CD8-positive, alpha-beta memory T cell (primary cell): ENCODE measurements at places on chromosomes 12 and 14. TPM values are rescaled to one million over a fixed set of nuclear protein-coding genes. Genes with fewer than 3 reads are reported as not detected.

GRCh38 chr14:33702293-33702692 lies 248.6 kb downstream of the EGLN3 start:
- no peaks in the 10 kb centered on the region for H3K4me1 ChIP-seq
- DNase-seq, result no peak
- H3K27ac ChIP-seq, result no peak overlapping the region
- H3K27me3 ChIP-seq, result no peaks in the 10 kb centered on the region
- H3K4me3 ChIP-seq, result no peak overlapping the region
- H3K36me3 ChIP-seq, result no peaks in the 10 kb centered on the region

GRCh38 chr14:54349713-54350112 lies 47.1 kb upstream of the CDKN3 start:
- no peak overlapping the region for H3K27ac ChIP-seq
- DNase-seq, result no peak
- no peaks in the 10 kb centered on the region for H3K27me3 ChIP-seq
- no peaks in the 10 kb centered on the region for H3K4me1 ChIP-seq
- H3K4me3 ChIP-seq, result no peak overlapping the region

DNA sequence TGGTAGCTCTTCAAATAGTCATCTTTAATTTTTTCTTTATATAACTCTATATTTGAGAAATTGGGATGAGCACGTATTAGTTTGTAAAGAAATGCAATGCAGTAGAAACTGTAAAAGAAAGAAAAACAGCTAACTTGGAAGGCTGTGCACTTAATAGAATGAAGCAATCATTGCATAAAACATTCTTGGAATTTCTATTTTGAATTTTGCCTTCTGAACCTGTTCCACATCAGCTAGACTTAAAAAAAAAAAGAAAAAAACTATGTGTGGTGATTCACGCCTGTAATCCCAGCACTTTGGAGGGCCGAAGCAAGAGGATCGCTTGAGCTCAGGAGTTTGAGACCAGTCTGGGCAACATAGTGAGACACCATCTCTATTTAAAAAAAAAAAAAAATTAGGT lies 29.4 kb downstream of the SCN8A start:
- DNase-seq, result no peak
- no peak overlapping the region for H3K27ac ChIP-seq
- no peaks in the 10 kb centered on the region for H3K4me1 ChIP-seq
- H3K36me3 ChIP-seq, result no peaks in the 10 kb centered on the region
- H3K27me3 ChIP-seq, result no peaks in the 10 kb centered on the region

GYS2 gene
- total RNA-seq, result not detected

DNA sequence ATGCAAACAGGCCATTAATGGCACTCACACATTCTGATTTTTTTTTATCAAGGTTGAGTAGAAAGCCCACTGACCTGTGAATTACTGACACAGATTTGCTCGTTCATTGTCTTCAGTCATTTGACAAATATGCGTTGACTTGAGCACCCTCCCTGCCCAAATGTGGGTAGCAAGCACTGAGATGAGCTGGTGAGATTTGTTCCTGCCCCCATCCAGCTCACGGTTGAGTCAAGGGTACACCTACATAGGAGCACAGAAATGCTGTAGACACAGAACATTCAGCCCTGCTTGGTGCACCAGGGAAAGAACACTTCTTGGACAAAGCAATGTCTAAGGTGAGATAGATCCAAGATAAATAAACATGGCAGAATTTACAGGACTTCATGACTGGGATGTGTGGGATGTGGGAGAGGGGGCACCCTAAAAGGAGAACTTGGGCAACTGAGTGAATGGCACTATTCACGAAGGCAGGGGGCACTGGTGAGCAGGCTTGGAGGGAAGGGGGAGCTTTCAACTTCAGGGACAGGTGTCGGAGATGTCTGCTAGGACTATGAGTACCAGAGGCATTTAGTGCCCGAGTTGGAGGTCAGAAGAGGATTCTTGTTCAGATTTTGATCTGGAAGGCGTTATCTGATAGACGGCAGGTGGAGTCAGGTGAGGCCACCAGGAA lies 213.4 kb downstream of the VRK1 start:
- DNase-seq, result no peak
- no peaks in the 10 kb centered on the region for H3K27me3 ChIP-seq
- no peaks in the 10 kb centered on the region for H3K36me3 ChIP-seq

TRMT5 gene
- 18.1 TPM for total RNA-seq

- peaks cover 11% of the 10 kb centered on the region for H3K36me3 ChIP-seq
- no peak overlapping the region for H3K4me3 ChIP-seq
- no peaks in the 10 kb centered on the region for H3K4me1 ChIP-seq
These were observed 48.7 kb upstream of the ATF1 start for GRCh38 chr12:50715174-50715573.

NTS gene
- not detected for total RNA-seq

- H3K4me3 ChIP-seq, result no peak overlapping the region
- H3K4me1 ChIP-seq, result peaks cover 7% of the 10 kb centered on the region
- no peaks in the 10 kb centered on the region for H3K27me3 ChIP-seq
- H3K27ac ChIP-seq, result no peak overlapping the region
- H3K36me3 ChIP-seq, result no peaks in the 10 kb centered on the region
These were observed 17.4 kb upstream of the CHFR start for GRCh38 chr12:132904718-132905328.

ALG10B gene
- 9.1 TPM for total RNA-seq

DNA sequence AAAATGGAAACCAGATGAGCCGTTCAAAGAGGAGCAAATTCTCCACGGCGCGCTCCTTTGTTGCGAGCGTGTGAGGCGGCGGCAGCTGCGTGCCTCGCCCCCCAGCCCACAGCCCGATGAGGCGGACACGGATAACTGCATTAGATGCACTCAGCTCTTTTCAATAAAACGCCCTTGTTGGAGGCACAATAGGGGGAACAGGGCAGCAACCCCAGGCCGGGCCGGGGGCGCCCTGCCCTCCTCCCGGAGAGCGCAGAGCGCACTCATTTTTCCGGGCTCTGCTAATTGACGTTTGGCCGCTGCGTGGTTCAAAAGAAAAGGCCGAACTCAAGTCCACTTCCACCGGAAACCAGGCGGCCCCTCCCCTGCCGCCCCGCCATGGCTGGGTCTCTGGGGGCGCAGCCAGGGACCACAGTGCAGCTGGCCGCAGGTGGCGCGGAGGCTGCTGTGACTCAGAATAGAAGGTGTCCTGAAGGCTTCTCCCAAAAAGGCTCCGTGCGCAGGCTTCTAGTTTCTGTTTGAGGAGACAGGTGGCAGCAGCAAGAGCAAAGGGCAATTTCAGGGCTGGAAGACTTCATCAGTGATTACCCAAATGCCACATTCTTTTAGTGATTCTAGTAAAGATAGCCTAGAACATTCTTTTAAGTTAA lies 29.0 kb upstream of the SMOC1 start:
- no peak overlapping the region for H3K4me3 ChIP-seq
- no peaks in the 10 kb centered on the region for H3K4me1 ChIP-seq

- no peaks in the 10 kb centered on the region for H3K27me3 ChIP-seq
- H3K27ac ChIP-seq, result no peak overlapping the region
- no peak overlapping the region for H3K4me3 ChIP-seq
These were observed 185.6 kb downstream of the DICER1 start for GRCh38 chr14:94971750-94972149.

KCNK13 gene
- 0.09 TPM for total RNA-seq

GTF2A1 gene
- total RNA-seq, result 49.4 TPM

DNA sequence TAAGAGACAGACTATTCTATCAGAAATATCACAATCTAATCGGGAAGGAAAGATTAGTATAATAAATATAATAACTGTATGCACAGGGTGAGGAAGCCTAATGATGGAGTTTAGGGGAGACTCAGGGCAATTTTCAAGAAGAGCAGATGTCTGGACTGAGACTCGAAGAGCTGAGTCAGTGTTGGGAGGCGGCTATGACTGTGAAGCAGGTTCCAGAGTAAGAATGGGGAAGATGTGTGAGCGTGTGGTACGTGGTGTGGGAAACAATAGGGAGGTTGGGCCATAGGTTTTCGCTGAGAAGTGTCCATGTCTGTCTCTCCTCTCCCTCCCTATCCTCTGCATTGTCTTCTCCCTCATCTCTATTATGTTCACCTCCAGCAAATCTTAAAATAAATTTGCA lies 85.6 kb downstream of the LMO3 start:
- DNase-seq, result no peak
- no peaks in the 10 kb centered on the region for H3K27me3 ChIP-seq
- H3K27ac ChIP-seq, result no peak overlapping the region

LRRC10 gene
- not detected for total RNA-seq

DNA sequence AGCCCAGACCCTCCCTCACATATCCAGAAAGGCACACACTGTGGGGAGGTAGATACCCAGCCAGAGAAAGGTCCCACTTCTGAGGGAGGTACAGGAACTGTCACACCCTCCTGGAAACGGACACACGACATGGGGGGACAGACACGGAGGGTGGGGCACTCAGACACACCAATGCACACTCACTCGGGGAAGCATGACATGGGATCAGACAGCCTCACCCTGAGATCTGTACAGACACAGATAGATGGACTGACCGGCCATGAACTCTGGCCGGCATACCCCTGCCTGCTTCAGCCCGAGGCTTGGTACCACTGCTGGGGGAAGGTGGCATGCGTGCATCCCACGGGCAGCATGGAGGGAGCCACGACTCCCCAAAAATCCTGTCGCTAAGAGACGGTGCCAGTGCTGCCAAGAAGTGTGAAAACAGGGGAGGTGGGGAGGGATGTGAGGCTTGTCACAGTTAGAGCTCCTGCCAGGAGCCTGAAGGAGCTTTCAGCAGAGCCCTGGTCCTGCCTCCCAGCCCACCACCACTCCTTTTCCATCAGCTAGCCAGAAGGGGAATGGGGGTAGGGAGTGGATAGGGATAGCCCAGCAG lies 571 bp downstream of the CPNE6 start:
- no peaks in the 10 kb centered on the region for H3K4me1 ChIP-seq
- H3K36me3 ChIP-seq, result no peaks in the 10 kb centered on the region
- no peak overlapping the region for H3K4me3 ChIP-seq
- no peak for DNase-seq

CPNE8 gene
- total RNA-seq, result 5.9 TPM

HVCN1 gene
- total RNA-seq, result 20.2 TPM

- no peaks in the 10 kb centered on the region for H3K36me3 ChIP-seq
- no peak overlapping the region for H3K27ac ChIP-seq
- H3K4me1 ChIP-seq, result no peaks in the 10 kb centered on the region
These were observed 141.9 kb downstream of the KIF26A start for GRCh38 chr14:104280085-104280901.

FOXA1 gene
- total RNA-seq, result 0.42 TPM

GRCh38 chr14:58088961-58089360 lies 63.1 kb downstream of the ARMH4 start:
- H3K27me3 ChIP-seq, result no peaks in the 10 kb centered on the region
- no peak for DNase-seq
- H3K4me1 ChIP-seq, result no peaks in the 10 kb centered on the region
- no peaks in the 10 kb centered on the region for H3K36me3 ChIP-seq

NANOG gene
- total RNA-seq, result not detected

KRT5 gene
- total RNA-seq, result not detected

COX8C gene
- not detected for total RNA-seq

DNA sequence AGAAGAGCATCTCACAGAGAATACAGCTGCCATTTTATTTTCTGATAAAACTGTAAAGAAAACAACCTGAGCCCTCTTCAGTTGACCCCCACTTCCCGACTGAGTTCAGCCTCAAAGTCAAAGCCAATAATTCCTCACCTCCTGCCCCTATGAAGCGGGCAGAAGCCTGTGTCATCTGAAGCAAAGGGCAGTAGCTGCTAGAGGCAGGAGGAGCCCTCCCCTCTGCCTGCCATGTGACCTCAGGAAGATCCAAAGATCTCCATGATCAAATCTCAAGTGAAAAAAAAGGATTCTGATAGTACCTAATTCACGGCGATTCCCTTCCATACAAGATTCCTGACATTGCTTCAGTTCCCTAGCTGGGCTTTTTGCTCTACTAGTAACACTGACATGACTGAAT lies 223.1 kb upstream of the CAND1 start:
- no peak overlapping the region for H3K27ac ChIP-seq
- H3K36me3 ChIP-seq, result no peaks in the 10 kb centered on the region
- H3K4me1 ChIP-seq, result no peaks in the 10 kb centered on the region
- DNase-seq, result no peak
- no peaks in the 10 kb centered on the region for H3K27me3 ChIP-seq

PMCH gene
- 2.1 TPM for total RNA-seq

BMP4 gene
- total RNA-seq, result not detected

OR4E2 gene
- total RNA-seq, result not detected

DNA sequence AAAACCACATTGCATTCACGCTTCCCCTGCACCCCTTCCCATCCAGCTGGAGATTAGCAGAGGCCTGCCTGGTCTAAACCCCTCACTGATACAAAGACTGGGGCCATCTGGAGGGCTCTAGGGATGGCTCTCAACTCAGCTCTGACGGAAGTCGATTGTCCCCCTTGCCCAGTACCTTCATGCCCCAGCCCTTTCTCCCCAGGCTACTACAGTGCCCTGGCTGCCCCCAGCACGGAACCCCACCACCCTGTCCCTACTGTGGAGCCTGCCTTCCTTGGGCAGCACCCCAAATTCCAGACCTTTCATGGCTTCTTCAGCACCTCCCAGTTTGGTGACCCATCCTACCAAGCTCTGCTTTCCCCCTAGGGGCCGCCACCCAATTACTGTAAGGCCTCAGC lies 25.6 kb downstream of the ZFP36L1 start:
- no peak overlapping the region for H3K4me3 ChIP-seq
- H3K4me1 ChIP-seq, result peaks cover 18% of the 10 kb centered on the region
- no peak overlapping the region for H3K27ac ChIP-seq

DNA sequence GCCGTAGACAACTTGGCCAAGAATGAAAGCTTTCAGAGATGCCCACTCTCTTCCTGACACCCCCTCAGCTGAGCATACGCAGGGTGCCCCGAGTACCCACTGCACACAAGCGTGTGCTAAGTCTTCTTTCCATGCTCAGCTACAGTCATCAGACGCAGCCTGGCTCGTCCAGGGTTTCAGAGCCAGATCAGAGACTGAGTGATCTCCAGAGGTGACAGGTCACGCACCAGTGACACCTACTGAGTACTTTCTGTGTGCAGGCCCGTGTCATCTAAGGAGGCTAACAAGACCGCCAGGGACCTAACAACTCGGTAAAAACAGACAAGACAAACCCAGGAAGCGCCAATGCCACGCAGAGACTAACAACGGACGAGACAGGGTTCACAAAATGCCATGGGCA lies 25.1 kb downstream of the STX2 start:
- no peaks in the 10 kb centered on the region for H3K4me1 ChIP-seq
- H3K27me3 ChIP-seq, result no peaks in the 10 kb centered on the region
- no peaks in the 10 kb centered on the region for H3K36me3 ChIP-seq
- DNase-seq, result no peak
- no peak overlapping the region for H3K4me3 ChIP-seq

- DNase-seq, result peak; percentile 19
- H3K4me3 ChIP-seq, result peak overlapping the region; percentile 62
- H3K27me3 ChIP-seq, result no peaks in the 10 kb centered on the region
- H3K36me3 ChIP-seq, result no peaks in the 10 kb centered on the region
These were observed 100.6 kb downstream of the NINJ2 start for GRCh38 chr12:562634-563033.

- H3K4me1 ChIP-seq, result no peaks in the 10 kb centered on the region
- H3K27ac ChIP-seq, result no peak overlapping the region
- DNase-seq, result no peak
These were observed 87.7 kb downstream of the TMEM30B start for GRCh38 chr14:61193476-61193875.
